ENCODE measurements at places on chromosomes 2 and 18.
A peak's percentile ranks its signal among the peaks of the same experiment; 100 is the strongest.

DNA sequence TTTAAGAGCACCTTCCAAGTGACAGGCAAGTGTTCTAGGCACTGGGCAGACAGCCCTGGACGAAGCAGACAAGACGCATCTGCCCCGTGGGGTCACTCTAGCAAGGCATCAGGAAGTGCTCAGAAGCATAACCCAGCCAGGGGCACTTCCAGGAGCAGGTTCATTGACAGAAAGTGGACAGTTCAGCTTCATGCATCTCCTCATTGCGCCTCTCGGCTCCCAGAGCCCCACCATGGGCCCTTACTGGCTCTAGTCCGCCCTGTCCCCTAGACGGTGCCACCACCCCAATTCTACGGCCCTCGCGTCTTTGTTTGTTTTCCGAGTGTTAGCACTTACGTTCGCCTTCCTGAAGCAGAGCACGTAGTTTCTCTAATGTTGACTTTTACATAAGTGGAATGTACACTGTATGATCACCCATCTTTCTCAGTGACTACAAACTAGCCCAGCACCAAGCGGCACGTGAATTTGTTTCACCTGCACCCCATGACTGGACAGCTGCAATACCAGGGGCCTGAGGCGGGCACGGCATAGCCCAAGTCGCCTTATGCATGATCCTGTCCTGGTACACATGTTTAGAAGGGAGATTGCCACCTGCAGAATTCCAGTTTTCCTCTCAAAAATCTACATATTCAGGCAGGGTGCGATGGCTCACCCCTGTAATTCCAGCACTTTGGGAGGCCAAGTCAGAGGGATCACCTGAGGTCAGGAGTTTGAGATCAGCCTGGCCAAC lies 33.2 kb downstream of the SNED1 start:
- DNase-seq = no peak

DNA sequence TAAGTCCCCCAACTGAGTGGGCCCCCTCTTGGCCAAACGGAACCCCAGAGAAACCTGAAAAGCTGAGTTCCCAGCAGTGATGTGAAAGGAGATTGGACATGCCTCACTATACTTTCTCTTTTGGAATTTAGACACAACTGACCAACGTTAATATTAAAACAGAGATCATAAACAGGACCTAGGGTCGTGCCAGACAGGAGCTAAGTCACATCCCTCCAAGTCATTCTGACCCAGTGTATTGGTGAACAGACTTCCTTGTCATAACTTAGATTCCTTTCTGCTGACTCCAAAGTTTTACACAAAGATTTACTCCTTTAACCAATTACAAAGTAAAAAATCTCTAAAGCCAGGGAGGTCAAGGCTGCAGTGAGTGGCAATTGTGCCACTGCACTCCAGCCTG lies 46.9 kb downstream of the UXS1 start:
- DNase-seq = no peak

GRCh38 chr2:129361688-129362087 lies 617.8 kb upstream of the RAB6C start:
- no peak for DNase-seq

GRCh38 chr2:33208400-33208799 lies 261.6 kb downstream of the LTBP1 start:
- DNase-seq = no peak

DNA sequence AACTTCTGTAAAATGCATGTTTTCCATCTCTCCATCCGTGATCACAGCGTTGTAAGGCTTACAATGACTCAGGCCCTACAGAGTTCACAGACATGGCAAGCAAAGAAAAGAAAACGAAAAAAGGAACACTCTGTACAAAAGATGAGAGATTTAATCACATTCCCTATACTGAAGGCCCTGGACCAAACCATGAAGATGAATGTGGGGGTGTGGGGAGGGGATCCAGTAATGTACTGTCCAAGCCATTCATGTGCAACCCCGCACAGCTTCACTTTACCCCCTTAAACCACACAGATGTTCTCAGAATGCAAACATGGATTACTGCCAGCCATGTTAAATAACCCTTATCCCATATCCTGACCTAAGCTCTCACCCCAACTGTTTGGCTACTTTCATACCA lies 391.1 kb downstream of the NCKAP5 start:
- no peak for DNase-seq

DNA sequence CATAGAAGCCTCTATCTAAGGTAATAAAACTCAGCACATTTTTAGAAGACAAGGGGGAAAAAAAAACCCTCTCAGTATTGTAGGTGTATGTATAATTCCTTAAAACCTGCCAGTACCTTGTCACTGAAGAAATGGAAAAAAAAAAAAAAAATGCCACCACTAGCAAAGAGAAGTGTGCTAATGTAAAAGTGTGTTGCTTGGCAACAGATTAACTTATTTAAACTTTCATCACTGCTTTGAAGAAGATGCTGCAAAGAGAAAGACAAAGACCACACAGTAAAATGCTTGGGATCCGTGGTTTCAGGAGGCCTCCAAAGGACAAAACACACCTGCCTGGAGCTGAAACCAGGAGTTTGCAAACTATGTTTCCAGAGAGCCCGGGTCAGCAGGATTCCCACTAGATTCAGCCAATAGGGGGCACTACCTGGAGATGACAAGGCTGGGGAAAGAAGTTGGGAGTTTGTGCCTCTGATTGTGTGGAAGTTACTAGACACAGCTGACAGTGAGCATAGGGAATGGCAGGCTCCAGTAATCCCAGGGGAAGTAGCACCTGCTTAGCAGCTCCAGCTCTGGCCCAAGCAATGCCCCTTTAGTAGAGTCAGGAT lies 169.1 kb upstream of the TRIB2 start:
- DNase-seq = no peak

DNA sequence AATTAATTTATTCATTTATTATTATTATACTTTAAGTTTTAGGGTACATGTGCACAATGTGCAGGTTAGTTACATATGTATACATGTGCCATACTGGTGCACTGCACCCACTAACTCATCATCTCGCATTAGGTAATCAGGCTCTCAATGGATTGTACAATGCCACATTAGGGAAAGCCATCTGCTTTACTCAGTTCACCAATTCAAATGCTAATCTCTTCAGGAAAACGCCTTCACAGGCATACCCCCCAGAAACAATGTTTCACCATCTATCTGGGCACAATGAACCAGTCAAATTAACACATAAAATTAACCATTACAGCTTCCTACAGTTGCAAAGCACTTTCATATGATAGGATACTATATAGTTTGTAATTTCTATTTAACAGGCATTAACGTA lies 84.8 kb upstream of the DNAJC10 start:
- DNase-seq = no peak

DNA sequence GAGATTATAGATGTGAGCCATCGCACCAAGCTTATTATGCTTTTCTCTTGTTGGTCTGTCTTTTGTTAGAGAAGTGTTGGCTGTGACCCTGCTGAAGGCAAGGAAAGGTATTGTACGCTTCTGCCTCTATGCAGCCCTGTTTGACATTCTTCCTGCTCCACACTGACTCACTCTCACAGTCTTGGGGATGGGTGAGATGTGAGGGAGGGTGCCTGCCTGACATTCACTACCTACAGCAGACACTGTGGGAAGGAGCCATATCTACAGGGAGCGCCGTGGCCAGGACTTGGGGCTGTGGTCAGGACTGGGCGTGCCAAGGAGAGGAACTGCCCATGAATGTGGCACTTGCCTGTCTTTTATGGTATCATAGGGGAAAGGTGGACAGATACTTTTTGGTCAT lies 43.9 kb upstream of the FHL2 start:
- no peak for DNase-seq

DNA sequence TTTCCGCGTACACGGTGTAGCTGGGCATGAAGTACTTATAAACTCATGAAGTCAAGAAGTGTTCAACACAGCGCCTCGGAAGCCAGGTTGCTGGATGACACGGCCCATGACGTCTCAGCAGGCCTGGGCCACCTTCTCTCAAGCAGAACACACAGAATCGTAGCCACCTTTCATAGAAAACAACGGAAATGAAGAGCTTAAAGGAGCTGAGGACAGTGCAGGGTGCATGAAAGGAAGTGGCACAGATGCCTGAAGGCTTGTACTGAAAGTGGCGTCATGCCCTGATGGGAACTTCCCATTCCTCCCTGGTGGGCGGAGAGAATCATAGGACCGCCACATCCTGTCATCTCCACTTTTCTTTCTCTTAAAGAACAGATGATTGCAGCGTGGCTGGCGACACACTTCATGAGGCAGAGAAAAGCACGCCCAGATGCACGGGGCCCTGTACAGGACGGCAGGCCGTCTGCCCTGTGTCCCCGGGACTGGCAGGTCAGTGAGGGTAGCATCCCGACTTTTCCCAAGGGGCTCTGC lies 31.1 kb downstream of the HDAC4 start:
- peak; percentile 89 for DNase-seq

DNA sequence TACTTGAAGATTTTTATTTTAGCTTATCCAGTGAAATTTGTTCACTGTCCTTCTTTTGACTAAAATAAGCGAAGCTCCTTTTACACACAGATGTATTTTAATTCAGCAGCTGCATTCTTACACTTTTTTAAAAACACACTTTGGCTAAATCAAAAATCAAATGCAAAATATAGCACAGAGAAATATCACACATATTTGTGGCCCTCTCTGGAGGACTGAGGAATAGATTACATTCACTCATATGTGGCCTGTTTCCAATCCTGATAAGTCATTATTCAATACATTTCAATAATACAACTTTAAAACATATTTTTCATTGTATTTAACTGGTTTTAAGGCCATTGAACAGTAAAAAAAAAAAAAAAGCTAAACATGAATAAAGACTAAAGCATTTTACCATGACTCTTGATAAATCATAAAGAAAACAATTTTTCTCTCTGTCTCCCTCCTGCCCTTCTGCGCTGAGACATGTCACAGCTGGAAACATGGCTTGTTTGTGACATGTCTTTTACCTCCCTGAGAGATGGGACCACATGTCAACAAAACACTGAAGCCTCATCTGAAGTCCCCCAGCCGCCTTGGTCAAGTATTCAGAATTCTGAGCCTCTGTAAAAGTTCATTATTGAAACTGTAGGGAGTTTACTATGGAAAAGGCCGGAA lies 221.0 kb downstream of the ZNF407 start:
- no peak for DNase-seq

DNA sequence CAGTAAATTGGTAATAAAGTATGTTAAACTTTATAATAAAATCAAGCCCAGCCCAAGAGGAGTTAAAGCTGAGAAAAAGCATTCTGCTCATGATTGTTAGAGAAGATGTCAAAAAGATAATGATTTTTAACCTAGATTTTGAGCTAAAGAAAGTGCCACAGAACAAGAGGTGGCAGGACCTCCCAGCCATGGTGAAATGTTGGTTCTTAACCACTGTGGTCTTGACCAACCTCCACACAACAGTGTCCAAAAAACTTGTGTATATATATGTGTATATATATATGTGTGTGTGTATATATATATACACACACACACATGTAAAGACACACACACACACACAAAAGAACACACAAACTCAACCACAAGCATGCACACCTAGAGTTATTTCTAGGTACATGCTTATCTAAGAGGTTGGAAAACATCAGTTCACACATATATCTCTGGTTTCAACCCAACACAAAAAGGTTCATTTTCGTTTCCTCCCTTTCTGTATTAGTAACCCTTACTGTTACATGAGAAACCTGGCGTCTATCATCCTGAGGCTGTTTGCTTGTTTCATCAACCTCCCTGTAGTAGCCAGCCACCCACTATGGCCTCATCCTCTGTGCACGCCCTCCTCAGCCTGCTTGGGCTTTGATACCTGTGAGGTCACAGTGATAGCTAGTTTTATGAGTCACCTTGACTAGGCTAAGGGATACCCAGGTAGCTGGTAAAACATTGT lies 631.8 kb upstream of the ID2 start:
- DNase-seq = no peak

- no peak for DNase-seq
Observed at GRCh38 chr18:49926106-49926745, 112.9 kb upstream of the ACAA2 start.

- no peak for DNase-seq
Observed at GRCh38 chr18:616380-616995, 19.7 kb downstream of the CLUL1 start.

- DNase-seq = no peak
Observed at GRCh38 chr2:233122541-233122940, 62.4 kb downstream of the INPP5D start.

- peak; percentile 38 for DNase-seq
Observed at GRCh38 chr2:101521487-101521886, 46.6 kb upstream of the RFX8 start.

GRCh38 chr2:64825831-64826491 lies 163.2 kb upstream of the SLC1A4 start:
- DNase-seq = no peak

DNA sequence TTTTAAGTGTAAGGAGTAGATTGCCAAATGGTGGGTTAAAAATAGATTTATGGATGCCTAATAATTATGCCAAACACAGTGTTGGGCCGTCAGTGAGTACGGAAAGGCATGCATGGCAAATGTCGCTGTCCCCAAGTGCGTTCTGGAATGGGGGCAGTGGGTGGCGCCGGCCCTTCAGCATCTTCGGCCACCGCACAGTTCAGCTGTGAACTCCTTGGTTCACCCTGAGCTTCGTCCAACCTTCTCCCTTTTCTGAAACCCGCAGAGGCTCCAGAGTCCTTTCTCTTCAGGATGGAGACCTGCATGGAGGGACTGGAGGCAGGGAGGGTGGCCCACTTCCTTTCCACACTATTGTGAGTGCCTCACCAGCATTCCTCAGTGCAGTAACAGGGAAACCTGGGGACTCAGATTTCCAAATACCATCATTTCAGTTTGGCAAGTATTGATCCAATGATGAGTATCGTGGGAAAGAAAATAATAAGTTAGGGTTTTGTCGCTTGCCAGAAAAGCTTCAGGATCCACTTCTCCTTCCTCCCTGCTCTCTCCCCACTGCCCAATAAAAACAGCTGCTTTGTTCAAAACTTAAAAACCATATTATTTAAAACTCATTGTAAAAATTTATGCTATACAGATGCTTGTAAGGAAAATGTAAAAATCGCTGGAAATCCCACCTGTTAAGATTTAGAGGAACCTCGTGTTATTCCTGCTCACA lies 74.6 kb upstream of the TXNDC2 start:
- DNase-seq = no peak

- DNase-seq = no peak
Observed at GRCh38 chr2:188293601-188294351, 2.1 kb downstream of the GULP1 start.

DNA sequence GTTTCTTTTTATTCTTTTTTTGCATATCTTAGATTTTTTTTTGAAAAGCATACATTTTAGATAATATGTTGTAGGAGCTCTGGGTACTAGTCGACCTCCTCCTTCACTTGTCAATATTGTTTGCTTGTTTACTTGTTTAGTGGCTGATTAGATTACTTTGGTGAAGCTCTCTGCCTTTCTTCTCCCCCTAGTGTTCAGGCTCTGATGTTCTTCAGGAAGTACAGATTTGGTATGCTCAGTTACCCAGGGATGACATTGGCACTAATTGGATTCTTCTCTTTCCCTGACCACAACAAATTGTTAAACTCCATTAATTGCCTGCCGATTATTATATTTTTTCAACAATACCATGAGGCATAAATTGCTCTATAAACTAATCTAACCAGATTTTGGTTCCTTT lies 491.2 kb downstream of the SUCLG1 start:
- DNase-seq = no peak

Data from CD4-positive, alpha-beta T cell treated with Interleukin-15 for 1 hour (primary cell).